ENCODE measurements at places on chromosomes 7 and 10.

- no peak for DNase-seq
Observed at GRCh38 chr7:139725077-139725476, 52.7 kb downstream of the HIPK2 start.

DNA sequence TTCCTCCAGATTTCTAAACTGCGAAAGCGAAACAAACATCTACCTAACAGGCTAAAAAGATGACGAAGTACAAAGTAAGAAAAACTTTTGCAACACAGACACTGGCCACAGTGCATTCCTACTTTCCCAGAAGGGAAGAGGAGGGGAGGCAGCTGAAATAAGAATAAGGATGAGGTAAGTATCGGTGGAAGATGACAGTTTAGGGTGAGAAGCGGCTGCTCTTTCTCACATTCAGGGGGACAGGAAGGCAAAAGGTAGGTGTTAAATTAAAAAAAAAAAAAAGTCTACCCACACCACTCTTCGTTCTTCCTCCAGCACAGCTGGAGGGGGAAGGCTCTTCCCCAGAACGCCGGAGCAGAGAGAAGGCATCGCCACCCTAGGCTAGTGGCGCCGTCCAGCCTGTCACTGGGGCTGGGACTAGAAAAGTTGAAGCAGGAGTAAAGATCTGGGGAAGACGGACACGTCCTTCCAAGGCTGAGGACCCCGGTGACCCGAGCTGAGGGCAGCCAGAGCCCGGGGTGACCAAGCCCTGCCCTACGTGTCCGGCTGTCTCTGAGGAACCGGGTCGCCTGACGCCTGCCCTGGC, 846 bp downstream of the DNAJC1 start:
- no peak for DNase-seq

DNA sequence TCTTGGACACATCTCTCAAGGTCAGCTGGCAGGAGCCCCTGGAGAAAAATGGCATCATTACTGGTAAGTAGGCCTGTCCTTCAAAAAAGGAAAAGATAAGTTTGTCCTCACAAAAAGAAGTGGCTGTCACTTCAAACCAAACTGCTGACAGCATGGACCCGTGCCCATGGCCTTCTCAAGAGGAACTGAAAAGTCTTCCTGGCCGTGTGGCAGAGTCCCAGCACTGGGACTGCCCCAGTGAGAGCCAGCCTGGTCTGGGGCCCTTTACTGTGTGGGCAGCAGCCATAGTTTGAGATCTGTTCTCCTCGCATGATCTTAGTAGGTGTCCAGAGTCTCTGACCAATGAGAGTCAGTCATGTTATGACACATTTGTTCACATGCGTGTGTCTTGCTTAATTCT, 614.2 kb upstream of the FOXK1 start:
- DNase-seq, result no peak

DNA sequence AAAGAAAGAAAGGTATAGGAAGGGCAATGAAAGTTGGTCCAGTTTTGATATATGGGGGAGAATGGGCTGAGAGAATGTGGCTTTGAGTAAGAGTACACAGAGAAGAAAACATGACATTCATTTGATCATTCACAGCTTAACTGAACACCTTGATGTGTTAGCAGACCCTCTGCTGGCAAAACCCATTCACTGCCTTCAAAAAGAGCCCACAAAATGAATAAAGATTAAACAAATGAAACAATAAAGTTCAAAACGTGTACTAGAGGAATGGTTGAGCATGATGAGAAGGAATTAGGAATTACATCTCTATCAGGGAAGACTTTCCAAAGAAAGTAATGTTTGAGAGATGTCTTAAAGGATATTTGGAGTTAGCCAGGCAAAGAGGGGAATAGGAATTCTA, 2.1 kb downstream of the WEE2 start:
- no peak for DNase-seq

DNA sequence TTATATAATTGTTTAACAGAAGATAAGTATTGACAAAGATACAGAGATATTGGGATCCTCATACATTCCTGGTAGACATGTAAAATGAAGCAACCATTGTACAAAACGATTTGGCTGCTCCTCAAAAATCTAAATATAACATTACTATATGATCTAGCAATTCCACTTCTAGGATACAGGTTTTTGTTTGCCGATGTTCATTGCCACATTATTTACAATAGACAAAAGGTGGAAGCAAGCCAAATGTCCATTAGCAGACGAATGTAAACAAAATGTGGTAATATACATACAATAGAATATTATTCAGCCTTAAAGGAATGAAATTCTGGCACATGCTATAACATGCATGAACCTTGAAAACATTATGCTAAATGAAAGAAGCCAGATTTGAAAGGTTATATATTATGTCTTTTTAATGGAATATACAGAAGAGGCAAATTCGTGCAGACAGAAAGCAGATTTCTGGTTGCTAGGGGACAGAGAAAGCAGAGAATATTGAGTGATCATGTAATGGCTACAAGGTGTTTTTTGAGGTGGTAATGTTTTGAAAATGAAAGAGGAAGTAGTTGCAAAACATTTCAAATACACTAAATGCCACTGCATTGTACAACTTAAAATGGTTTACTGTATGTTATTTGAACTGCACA, 44.9 kb downstream of the POLR1F start:
- no peak for DNase-seq

DNA sequence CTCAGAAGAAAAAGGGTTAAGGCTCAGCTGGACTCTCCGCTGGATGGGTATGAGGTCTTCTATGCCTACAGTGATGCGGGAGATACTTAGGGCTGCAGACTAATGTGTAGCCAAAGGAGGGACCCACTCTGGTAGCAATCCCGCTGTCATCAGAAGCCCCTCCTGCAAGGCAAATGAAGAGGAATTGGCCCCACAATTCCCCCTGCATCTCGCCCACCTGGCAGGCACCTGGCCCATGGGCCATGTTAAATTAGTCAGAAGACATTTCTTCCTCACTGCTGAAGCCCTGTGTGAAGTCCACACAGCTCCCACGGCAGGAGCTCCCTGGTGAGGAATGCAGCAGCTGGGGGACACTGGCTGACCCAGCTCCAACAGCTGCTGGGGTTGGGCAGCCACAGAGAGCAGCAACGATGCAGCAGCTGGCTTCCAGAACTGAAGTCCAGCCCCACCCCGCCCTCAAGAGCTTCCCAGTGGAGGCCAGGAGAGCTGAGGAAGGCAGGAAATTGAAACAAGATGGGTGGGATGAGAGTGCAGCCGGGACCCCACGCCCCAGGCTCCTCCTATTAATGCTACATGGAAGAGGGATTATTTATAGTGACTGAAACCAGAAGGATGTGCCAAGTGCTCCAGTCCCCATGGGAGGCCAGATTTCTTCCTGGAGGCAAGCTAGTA, 5.5 kb downstream of the VSTM4 start:
- no peak for DNase-seq
